ENCODE measurements at places on chromosomes 6 and 20.

- DNase-seq, result no peak
These were observed 293.8 kb upstream of the RGS17 start for GRCh38 chr6:153424719-153425400.

- DNase-seq, result no peak
These were observed 167.8 kb downstream of the LRFN2 start for GRCh38 chr6:40419377-40419776.

- no peak for DNase-seq
These were observed 753.1 kb downstream of the MAFB start for GRCh38 chr20:39935901-39936300.

GRCh38 chr6:18080544-18080943 is 41.9 kb downstream of the NHLRC1 start:
- DNase-seq, result no peak

GRCh38 chr6:146785001-146785585 is 186.3 kb downstream of the ADGB start:
- no peak for DNase-seq

DNA sequence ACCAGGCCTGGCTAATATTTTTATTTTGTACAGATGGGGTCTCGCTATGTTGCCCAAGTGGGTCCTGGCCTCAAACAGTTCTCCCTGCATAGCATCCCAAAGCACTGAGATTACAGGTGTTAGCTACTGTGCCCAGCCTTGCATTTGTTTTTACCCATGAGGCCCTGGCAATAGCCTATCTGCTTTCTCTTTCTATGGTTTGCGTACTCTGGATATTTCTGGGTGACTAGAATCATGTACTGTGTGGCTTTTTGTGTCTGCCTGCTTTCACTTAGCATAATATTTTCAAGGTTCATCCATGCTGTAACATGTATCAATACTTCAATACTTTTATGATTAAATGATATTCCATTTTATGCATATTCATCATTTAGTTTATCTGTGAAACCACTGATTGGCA is 451.7 kb downstream of the GRIK2 start:
- no peak for DNase-seq

DNA sequence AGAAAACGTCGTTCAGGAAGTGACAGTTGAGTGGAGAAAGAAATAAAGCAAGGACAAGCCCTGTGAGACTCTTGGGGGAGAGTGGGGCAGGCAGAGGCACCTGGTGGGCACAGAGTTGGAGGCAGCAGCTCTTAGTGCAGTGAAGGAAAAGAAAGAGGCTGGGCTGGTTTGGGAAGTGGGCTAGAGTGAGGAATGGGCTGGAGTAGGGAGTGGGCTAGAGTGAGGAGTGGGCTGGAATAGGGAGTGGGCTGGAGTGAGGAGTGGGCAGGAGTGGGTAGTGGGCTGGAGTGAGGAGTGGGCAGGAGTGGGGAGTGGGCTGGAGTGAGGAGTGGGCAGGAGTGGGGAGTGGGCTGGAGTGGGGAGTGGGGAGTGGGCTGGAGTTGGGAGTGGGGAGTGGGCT is 43.7 kb upstream of the BCAS1 start:
- DNase-seq, result no peak

GRCh38 chr6:36642913-36643817 is 35.3 kb upstream of the CDKN1A start:
- no peak for DNase-seq

DNA sequence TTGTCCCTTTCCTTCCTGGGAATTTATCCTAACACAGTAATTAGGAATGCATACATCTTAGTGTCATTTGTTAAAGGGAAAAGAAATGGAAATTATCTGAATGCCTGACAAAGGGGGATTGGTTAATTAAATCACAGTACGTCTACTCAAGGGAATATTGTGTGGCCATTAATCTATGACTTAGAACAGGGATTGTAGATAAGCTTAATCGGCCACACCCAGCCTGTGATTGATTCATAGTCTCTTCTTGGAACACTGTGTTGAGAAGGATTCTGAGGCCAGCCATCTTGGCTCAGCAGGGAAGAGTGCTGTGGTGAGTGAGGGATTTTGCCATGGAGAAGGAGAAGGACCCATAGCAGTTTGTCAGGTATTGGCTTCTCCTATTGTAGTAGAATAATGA is 50.5 kb downstream of the CTNNBL1 start:
- DNase-seq, result no peak

DNA sequence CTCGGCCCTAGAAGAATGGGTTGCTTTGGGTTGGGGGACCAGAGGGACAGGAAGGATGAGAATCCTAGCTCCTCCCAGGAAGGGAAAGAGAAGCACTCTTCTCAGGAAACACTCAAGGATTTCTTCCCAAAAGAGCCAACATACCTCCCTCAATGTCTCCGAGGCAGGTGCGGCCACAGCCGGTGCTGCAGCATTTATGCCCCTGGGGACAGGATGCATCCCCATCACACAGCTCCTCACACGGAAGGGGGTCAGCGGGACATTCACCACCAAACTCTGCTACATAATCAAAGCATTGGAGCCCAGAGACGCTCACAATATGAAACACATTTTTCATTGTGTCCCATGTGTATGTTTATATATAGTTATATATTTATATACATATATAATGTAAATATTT is 14.8 kb downstream of the WFDC3 start:
- no peak for DNase-seq

DNA sequence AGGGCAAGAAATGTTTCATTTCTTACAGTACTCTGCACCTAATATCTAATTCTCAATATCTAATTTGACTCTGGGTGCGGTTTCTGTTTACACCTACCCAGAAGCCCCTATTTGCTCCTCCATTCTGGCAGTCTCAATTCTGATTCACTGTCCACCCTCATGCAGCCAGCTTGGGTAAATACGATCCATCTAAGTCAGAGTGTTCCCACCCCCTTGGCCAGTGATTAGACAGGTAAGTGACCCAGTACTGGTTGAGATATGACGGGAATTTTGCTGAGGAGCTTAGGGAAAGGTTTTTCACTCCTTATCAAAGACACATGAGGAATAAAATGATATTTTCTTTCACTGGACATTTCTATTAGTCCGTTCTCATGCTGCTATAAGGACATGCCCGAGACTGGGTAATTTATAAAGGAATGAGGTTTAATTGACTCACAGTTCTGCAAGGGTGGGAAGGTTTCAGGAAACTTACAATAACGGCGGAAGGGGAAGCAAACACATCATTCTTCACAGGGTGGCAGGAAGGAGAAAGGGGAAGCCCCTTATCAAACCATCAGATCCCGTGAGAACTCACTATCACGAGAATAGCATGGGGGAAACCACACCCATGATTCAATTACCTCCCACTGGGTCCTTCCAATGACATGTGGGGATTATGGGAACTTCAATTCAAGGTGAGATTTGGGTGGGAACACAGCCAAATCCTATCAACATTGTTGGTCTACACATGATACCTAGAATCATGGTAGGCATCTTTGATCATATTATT is 29.4 kb downstream of the GLO1 start:
- no peak for DNase-seq

GRCh38 chr20:11173916-11174315 is 500.1 kb upstream of the JAG1 start:
- DNase-seq, result no peak

DNA sequence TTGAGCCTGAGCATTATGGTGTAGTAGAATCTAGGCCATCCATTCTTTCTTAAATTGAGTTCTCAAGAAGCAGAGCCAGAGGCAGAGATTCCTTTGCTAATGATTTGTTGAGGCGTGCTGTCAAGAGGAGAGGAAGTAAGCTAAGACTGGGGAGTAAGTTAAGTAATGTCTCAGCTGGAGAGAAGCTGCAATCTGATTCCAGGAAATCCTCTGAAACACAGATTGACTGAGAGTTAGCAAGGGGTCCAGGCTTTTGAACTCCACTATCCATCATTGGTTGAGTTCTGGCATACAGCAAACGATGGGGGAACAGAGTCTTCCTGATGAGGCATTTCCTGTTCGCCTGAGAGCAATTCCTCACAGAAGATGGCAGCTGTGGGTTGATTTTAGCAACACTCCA is 207.4 kb upstream of the RAB32 start:
- DNase-seq, result no peak

DNA sequence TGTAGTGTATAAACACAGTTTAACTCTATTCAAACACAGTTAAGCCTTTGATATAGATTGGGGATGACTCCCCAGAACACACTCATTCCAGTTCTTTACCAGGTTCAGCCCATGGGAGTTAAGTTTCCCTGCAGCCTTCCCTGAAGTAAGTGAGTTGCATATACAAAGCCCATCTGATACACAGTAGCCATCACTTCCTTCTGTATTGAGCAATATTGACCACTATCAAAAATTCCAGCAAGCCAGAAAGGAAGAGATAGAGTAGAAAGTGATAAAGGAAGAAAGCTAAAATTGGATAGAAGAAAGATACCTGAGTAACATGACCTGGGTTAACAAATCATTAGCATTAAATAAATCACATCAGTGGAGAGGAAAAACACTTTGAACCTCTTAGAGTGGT is 34.6 kb downstream of the DEFB114 start:
- no peak for DNase-seq

DNA sequence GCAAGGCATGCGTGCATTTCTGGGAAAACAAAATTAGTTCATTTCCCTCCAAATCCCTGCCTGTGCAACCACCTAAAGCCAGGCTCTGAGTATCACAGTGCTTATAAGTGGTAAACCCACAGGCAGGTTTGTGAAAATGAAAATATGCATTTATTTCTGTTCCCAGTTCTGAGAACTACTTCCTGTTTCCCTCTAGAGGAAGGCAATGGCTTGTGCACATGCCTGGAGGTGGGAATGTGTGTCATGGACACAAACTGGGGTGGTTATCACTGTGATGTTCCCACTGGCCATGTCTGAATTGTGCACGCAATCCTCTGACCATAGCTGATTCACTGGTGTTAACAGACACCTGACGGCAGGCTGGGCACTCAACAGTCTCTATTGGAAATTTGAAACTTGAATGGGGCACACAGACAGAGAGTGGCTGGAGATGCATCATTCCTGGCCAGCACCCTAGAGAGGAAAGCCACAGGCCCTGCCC is 26.3 kb downstream of the FAM110A start:
- no peak for DNase-seq

- no peak for DNase-seq
These were observed 65.3 kb upstream of the JAG1 start for GRCh38 chr20:10739134-10739533.

GRCh38 chr6:5497896-5498578 is 236.7 kb downstream of the FARS2 start:
- no peak for DNase-seq

GRCh38 chr6:85460154-85460920 is 10.5 kb downstream of the NT5E start:
- no peak for DNase-seq

DNA sequence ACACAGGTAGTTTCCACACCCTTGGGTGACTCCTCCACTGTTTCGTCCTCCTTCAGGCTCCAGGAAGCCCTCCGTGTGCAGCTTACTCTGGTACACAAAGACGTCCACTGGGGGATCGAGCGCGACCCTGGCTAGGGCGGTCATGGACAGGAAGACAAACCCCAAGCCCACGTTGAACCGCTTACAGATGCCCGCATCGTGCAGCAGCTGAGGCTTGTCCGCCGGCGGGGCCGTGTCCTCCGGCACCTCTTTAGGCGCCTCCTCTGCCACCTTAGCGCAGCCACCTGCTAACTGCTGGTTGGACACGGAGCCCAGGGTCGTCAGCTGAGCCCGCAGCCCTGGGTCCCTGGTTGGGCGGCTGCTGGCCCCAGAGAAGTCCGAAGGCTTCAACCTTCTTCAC is 309.0 kb upstream of the BTBD3 start:
- DNase-seq, result no peak

DNA sequence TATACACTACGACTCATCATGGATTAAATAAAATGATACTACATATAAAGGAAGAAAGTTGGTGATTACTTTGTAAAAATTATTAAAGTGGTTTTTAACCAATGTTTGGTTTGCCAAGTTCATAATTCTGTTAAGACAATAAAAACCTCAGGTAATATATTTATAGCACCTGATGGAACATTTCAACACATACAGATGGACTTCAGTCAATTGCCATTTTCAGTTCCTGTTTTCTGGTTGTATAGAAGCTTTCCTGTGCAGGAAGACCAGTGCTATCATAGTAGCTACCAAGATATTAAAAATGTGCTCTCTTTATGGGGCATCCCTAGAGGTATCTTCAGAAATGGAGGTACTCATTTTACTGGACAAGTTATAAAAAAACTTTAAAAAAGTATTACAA is 1686.4 kb downstream of the GRIK2 start:
- no peak for DNase-seq

DNA sequence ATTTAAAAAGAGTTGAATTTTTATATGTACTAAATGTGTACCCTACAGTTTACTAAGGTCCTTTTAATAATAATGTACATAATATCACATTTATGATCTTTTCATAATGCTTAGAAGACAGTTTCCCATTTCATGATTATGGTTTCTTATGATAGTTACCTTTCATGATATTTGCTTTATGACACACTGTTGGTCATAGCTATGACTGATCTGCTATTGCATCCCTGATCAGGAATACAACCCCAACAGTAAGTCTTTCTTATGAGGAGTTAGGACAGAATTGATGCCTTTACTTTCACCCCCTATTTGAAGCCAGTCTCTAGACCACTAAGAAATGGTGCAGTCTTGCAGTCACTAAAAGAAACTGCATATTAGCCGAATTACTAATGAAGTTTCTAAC is 31.0 kb downstream of the LCA5 start:
- DNase-seq, result no peak

GRCh38 chr20:18999086-18999485 is 185.5 kb downstream of the SCP2D1 start:
- no peak for DNase-seq

DNA sequence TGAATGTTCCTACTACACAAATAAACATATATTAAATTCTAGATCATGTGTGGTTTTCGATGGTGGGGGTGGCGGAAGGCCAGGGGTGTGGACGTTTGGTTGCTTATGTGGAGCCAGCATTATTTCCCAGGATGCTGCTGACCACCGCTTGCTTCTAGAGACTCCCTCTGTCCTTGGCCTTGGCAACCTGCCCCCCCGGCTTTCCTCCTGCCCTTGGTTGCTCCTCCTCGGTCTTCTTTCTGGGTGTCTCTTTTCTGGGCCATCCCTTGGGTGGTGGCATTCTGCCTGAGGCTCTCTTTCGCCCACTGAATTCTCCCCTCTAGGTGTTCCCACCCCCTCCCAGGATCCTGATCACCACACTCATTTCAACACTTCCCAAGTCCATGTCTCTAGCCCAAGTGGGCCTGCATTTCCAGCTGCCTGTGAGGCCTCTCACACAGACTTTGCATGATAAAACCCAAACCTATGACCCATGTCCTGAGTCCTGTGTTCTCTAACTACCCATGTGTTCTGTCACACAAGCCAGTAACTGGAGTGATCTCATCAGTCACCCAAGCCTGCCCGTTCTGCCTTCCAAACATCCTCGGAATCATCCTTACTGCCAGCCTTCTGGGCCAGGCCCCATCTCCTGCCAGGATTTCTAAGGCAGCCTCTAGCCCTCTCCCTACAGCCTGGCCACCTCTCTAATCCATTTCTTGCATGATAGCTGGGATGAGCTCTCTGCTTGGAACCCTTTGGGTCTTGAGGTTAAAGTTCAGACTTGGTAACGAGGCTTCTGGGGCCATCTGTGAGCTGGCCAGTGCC is 71.2 kb downstream of the CDS2 start:
- no peak for DNase-seq

GRCh38 chr6:39210450-39210849 is 18.8 kb downstream of the KCNK5 start:
- no peak for DNase-seq

GRCh38 chr6:11143394-11144371 is 32.2 kb upstream of the ERVFRD-1 start:
- DNase-seq, result no peak
